ENCODE measurements at places on chromosomes 2 and 18.

GRCh38 chr2:946073-946948 is 4.3 kb upstream of the SNTG2 start:
- DNase-seq, result no peak

DNA sequence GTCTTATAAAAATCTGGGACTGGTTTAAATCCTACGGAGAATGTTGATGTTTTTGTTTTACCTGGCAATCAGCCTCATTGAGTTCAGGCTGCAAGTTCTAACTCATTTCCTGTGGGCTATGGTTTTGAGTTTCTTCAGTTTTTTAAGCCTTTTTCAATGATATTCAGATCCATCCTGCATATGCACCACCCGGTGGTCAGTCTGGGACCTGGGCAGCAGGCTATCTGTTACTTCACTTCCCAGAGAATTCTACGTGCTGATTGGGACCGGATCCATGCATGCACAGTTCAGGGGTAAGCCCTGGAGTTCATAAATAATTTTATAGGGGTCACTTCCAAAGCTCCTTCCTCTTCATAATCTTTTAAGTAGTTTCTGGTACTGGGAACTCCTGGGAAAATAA is 339.2 kb upstream of the HNRNPA3 start:
- DNase-seq, result no peak

GRCh38 chr2:117714110-117714509 is 100.4 kb upstream of the DDX18 start:
- DNase-seq, result no peak

DNA sequence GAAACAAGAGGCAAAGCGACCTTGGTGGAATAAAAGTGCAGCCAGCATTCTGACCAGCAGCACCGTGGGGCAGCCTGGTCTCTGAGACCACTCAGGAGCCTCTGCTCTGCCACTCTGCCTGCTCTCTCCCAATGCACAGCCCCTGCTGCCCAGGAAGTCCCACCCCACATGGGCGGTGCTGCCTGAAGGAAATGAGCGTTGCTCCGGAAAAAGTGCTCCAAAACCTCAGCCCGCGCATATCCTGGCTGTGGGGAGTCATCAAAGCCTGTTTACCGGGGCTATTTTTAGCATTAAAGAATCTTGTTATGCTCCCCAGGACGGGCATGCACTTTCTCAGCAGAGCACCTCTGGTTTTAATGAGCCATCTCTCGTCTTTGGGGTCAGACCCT is 54.5 kb downstream of the EPAS1 start:
- no peak for DNase-seq

DNA sequence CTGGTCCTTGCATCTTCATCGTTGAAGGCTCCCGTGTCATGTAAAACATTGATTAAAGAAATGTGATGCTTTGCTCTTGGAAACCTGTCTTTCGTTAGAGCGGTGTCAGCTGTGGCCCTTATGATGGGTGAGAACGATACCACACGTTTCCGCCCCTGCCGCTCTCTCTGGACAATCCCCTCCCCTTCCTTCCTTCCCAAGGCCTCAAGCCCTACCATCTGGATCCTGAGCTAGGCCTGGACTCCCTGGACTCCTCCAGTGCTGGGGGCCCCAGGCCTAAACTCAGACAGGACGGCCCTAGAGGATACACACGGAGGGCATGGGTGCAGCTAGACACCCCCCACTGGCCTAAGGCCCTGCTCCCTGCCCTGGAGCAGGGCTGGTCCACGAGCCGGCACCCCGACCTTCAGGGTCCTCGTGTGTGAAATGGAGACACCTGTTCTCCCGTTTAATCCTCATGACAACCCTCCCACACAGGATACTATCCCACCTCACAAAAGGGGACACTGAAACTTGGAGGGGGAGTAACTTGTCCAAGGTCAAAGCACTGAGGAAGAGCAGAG is 13.2 kb downstream of the BIN1 start:
- DNase-seq, result no peak

GRCh38 chr2:136135921-136136906 is 18.3 kb upstream of the CXCR4 start:
- no peak for DNase-seq

- no peak for DNase-seq
Measured at GRCh38 chr18:53101536-53102105, 761.6 kb downstream of the DCC start.

DNA sequence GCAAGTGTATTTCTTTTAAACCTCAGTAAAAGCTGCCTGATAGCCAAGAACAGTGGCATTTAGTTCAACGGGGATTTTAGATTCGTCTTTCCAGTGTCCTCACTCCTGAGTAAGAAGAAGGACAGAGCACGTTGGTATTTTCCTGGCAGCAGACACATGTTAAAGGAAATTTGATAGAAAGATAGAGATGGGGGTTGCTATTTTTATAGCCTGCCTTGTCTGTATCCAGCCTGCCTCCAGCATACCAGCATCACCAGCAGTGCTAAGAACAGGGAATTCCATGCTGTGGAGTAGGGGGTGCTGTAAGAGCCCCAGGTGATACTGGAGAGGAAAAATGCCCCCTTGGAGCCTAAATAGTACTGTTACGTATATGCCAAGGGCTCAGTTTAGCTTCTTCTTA is 1.1 kb upstream of the SMYD1 start:
- DNase-seq, result no peak

GRCh38 chr2:40859617-40860016 is 407.7 kb upstream of the SLC8A1 start:
- DNase-seq, result no peak

DNA sequence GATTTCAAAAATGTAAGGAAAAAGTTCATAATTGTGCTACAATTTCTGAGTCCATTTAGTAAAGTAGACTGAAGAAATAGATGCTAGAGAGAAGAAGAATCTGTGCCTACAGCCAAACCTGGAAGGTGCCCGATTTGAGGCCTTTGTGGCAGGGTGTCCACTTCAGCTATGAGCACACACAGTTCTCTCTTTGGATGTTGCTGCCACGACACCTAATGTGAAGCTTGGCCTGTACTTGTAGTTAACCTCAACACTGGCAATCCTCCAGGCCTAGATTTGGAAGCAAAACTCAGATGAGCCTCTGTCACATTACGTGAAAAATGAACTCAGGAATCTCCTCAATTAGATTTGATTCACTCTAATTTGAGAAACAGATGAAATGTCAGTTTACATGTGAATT is 90.1 kb upstream of the LRP1B start:
- no peak for DNase-seq

DNA sequence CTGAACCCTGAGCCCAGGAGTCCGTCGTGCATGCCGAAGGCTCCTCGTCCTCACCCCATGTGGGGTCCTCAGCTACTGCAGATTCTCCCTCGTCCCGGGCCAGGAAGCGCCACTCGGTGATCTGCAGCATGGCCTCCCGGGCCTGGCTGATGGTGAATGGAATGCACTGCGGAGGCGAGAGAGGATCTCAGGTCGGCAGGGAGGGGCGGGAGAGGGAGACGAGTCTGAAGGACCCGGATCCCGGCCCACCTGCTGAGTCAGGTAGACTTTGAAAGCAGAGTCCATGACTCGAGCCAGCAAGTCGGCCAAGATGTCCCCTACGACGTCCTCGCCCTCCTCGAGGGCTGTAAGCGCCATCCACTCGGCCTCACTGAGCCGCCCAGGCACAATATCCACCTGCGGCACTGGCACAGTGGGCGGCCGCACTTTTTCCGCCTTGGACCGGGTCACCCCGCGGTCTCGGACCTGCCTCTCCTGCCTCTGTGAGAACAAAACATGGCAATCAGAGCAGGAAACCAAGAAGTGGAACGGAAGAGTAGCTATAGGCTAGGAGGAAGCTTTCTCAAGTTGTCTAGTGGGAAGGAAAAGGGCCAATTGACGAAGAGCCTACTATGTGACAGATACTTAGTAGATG is 5.5 kb downstream of the C2orf81 start:
- no peak for DNase-seq

GRCh38 chr2:111072220-111072871 is 48.4 kb upstream of the BCL2L11 start:
- DNase-seq, result no peak

DNA sequence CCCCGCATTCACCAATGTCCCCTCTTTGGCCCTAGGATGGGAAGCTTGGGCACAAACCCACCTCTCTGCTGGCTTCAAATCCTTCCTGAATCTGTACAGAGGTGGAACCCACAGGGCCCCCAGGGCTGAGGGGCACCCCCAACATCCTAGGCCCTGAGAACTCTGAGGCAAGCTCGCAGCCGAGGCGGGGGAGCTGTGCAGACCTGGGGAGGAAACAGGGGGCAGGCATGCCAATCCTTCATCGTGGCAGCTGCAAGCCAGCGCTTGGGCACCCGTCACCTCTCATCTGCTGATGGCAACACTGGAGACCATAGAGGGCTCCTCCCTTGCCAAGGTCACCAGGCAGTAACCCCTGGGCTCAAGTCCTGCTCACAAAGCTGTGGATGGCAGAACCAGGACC is 10.8 kb downstream of the ECEL1 start:
- DNase-seq, result no peak

DNA sequence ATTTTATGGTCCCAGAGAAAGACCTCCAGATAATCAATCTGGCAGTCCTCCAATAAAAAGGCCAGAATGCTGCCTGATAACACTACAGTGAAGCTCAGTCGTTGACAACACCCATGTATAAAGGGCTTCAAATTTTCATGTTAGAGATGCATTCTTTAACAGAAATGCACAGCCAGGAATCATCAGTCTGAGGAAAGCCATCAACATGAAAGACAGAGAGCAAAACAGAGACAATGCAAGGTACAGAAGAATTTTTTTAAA is 13.8 kb downstream of the BABAM2 start:
- no peak for DNase-seq

- no peak for DNase-seq
Measured at GRCh38 chr18:40985436-40985835, 969.6 kb upstream of the PIK3C3 start.

GRCh38 chr2:213091765-213092164 is 59.6 kb downstream of the IKZF2 start:
- no peak for DNase-seq

DNA sequence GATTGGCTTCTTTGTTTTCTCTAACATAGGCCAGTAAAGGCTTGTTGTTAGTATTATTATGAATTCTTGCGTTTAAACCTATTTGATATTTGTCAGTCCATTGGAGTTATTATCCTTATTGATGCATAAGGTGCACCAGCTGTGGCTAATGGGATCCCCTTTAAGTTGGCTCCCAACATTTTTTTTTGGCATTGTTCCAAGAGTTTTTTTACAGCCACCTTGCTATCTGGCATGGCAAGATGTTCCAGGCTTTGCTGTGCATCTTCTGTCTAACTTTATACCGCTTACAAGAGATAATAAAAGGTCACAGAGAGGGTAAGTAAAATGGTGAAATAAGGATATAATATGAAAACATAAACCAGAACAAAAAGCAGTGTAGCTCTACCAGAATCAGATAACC is 157.5 kb upstream of the TACR1 start:
- DNase-seq, result no peak

- no peak for DNase-seq
Measured at GRCh38 chr2:216535454-216535995, 36.9 kb downstream of the RPL37A start.

DNA sequence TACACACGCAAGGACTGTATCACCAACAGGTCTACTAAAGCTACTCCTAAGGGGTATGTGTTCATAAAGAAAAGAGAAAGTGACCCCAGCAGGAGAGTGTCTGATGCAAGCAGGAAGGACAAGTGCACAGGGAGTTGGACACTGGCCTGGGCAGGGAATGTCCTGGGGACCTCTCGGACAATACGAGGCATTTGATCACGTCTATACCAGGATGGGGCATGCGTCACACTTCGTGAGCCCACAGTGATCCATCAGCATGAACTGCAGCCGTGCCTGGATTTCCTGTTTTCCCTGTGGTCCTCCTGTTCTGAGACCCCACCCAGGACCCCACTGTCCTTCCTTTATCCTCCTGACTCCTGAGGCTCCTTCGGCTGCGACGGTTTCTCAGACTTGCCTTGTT is 113.9 kb downstream of the HDAC4 start:
- no peak for DNase-seq

DNA sequence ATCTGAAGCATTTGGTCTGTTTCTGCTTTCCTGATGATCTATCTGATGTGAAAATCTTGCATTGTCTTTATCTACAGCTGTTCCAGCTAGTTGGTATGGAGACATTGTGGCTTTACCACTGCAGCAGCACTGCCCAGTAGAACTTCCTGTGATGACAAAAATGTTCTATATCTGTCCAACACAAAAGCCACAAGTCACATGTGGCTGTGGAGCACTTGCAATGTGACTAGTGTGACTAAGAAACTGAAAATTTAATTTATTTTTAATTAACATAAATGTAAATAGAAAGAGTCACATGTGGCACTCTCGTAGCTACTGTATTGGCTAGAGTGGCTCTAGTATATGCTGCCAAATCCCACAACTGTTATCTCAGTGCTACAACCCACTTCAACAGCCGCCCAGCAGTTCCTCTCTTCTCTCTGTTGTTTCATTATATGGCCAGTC is 425.7 kb downstream of the SETBP1 start:
- DNase-seq, result no peak

DNA sequence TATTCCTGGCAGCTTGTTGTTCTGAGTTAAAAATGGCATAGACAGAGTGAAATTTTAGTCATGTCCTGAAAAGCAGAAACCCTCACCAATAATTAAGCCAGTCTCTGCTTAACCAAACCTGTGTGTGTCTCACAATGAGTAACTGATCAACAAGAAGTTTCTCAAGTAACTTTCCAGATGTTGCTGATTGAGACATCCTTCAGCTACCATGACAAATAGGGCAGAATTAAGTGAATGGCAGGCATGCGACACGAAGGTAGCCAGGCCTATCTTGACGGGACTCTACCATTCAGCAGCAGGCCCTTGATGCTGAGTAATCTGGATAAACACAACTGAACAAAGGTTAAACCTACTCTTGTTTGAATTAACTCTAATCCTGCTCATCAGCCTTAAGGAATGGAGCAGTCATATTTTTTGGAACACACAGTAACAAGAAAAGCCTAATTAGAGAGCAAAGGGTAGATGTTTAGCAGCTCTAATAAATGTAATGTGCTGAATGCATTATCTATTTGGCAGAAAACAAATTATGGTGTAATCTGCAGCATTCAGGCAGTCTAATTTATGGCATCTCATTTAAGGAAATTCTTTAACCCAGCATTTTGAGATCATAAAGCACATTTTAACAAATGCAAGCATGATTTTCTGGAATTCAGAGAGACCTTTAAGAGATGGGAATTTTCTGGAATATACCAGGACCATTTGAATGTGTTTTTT is 159.5 kb upstream of the EPHA4 start:
- DNase-seq, result no peak

GRCh38 chr2:54947136-54947535 is 103.1 kb downstream of the RTN4 start:
- DNase-seq, result no peak

DNA sequence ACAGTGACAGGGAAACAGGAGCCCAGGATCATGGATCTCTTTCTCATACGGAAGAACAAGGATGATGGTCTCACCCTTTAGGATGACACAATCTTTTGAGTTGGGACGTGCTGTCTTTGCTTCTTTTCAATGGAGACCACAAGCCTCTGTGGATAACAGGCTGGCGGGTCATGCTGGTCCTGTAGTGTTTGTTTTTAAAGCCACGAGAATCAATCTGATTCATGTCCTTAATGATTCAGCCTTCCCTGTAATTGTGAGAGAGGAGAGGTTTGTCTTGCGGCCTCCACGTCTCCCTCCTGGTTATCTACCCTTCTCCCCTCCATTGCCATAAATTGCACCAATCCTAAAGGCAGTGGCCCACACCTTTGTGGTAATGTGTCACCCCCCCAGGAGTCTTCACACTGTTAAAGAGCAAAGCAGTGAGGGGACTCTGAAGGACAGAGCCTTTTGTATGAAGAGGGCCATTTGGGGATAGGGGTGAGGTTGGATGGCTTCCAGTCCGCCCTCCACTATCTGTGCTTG is 87.7 kb upstream of the TGFA start:
- DNase-seq, result no peak

Data from HuH-7.5 (cell line).